RCC 7860 (cell line): ENCODE measurements at places on chromosomes 2 and 18.

DNA sequence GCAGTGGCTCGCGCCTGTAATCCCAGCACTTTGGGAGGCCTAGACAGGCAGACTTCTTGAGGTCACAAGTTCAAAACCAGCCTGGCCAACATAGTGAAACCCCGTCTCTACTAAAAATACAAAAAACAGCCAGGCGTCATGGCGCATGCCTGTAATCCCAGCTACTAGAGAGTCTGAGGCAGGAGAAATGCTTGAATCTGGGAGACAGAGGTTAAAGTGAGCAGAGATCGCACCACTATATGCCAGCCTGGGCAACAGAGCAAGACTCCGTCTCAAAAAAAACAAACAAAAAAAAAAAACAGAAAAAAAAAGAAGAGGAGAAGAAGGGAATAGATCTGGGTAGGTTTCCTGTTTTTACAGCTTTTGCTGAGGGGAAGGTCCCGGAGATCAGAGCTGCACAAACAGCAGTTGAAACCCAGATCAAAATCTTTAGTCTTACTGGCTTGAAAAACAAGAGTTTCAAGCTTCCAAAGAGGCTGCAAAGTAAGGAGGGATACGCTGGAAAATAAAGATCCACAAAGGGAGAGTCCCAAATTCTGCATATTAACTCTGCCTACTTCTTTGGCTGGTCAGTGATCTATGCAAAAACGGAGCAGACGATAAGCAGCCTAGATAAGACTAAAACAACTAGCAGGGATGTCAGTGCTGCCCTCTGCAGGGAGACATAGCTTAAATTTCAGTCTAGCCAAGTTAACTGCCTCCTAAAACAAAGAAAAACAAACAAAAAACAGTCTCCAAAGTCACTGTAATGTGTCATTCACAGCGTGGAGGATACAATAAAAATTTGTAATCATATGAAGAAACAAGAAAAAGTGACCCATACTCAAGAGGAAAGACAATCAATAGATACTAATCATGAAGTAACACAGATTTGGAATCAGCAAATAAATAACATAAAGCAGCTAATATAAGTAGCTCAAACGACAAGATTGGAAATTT, 74.1 kb downstream of the TLK1 start:
- DNase-seq = no peak

DNA sequence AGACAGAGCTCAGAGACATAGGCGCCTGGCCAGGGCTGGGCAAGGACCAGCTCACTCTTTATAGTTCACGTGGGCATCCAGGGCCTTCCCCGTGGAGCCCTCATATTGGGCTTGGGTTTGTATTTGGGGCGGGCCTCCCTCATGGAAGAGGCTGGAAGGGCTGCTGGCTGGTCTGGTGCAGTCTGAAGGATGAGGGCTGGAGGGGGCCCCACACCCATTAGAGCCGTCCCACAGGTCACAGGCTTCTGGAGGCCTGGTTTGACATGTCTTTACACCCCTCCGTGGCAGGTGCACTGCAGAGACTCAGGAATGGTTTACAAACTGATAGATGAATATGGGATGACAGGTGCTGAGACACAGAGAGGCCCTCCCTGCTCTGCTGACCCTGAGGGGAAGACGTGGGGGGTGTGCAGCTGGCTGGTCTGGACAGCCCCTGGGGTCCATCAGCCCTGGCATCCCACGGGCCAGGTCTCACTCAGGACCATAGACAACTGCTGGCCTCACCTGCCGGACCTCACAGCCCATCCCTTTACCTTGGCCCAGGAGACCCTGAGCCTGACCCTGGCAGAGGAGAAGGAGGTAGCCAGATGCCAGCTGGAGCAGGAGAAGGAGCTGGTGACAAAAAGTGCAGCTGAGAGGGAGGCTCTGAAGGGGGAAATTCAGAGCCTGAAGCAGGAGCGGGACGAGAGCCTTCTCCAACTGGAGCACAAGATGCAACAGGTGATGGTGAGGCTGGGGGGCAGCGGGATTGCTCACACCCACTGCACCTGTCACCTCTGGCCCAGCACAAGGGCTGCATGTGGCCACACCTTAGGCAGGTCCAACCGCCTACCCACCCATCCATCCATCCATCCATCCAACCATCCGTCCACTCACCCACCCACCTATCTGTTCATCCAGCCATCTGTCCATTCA, 43.9 kb downstream of the CROCC2 start:
- no peak for DNase-seq

DNA sequence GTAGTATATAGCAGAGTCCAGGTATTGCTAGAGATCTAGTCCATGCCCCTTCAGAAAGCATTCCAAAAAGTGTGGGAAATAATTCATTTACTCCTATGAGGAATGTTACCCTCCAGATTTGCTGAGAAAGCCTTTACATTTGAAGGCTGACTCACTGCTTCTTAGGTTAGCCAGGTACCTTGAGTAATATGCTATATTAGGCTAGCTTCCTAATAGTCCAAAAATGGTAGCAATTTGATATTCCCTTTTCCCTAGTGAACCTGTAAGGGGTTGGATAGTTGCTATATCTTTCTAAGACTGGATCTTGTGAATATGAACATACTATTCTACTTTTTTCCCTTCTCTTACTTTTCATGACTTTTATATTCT, 63.6 kb downstream of the SPOPL start:
- no peak for DNase-seq

DNA sequence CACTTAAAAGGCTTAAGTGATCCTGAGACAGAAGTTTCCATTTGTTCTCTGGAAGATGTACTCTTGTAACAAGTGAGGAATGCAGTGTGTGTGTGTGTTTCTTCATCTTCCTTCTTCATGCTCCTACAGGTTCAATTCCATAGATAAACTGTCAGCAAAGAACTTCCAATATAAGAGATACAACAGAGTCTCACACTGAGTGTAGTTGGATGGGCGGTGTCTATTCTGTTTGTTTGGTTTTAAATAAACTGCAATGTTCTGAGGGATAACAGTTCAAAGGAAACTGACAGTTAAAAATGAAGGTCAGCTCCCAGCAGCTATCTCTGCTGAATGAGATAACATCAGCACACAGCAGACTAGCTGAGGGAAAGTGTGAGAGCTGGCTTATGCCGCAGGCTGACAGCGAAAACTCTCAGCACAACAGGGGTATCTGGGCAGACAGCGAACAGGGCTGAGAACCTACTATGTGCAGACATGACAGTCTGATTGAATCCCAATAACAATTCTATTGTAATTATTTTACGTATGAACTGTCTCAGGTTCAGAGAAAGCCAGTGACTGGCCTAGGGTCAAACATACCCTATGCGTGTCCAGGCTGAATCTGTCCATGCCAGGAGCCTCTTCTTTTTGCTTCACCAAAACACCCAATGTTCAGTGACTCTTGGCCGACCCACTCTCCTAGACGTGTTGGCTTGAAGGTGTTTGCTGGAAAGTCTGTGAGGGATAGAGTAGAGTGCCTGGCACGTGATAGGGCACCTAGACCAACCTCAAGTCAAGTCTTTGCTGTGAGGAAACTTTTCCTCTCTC, 201.9 kb upstream of the TRIB2 start:
- DNase-seq = no peak
